ENCODE measurements at places on chromosomes 3 and 15.

- DNase-seq = no peak
These were observed 138.1 kb downstream of the GREM1 start for GRCh38 chr15:32855942-32856341.

- no peak for DNase-seq
These were observed 844 bp downstream of the NR2F2 start for GRCh38 chr15:96331144-96331944.

- no peak for DNase-seq
These were observed 103.0 kb downstream of the LARS2 start for GRCh38 chr3:45491344-45491743.

DNA sequence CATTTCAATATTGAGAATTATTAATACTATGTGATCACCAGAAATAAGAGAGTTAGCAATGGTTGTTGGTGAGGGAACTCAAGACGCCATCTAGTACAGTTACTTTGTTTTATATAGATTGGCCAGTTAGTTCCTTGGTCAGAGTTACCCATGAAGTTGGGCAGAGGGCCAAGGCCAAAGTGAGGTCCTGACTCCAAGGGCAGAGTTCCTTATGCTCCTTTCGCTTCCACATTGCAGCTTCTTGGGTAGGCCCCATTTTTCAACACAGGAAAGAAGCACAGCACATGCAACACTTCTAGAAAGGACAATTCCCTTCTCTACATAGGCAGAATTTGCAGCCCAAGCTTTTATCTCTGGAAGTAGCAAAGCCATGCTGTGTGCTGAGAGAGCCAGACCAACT lies 178.6 kb downstream of the KCNAB1 start:
- DNase-seq = no peak

All from GM12891 (cell line).